ENCODE measurements at places on chromosomes 7 and 10.

- DNase-seq: no peak
Measured at GRCh38 chr7:90404777-90405176, 1.5 kb downstream of the CLDN12 start.

DNA sequence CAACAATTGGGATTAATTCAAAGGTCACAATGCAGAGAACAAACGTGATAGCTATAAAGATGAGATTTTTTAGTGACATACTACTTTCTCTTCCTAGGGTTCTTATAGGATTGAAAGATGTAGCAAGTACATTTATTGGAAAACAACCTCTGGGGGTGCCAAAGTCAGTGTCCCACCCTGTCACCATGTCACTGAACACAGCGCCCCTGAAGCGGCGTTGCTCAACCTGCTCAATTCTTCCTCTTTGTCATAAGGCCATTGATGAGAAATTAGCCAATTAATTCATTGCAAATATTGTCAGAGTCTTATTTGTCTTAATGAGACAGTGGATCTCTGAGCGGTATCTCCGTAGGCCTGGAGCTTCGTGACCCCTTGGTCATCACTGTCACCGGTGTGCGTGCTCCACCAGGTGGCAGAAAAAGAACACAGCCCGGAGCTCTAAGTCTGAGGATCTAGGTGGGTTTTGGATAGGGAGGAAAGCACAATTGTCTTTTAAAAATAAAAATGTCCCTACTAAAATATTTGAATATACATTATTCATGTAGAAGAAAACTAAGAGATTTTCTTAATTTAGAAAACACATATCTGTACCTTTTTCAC, 362.6 kb downstream of the PAXIP1 start:
- no peak for DNase-seq

DNA sequence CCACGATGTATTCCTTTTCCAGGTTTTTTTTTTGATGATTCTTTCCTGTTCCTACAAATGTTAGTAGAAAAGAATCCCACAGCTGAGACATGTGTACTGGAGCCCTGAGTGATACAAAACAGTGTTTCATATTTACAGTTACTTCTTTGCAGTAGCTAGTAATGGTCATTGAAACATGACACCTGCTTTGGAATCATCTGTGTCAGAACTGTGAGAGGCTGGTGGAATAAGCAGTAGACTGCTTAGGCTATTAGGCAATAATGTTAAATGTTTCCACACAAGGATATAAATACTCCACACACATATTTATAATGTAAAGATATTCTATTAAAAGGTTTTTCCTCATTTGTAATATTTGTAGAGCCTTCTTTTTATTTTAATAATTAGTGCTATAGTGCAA, 394.0 kb downstream of the THSD7A start:
- DNase-seq: no peak

- DNase-seq: no peak
Measured at GRCh38 chr7:1536743-1537534, 6.4 kb downstream of the MAFK start.

DNA sequence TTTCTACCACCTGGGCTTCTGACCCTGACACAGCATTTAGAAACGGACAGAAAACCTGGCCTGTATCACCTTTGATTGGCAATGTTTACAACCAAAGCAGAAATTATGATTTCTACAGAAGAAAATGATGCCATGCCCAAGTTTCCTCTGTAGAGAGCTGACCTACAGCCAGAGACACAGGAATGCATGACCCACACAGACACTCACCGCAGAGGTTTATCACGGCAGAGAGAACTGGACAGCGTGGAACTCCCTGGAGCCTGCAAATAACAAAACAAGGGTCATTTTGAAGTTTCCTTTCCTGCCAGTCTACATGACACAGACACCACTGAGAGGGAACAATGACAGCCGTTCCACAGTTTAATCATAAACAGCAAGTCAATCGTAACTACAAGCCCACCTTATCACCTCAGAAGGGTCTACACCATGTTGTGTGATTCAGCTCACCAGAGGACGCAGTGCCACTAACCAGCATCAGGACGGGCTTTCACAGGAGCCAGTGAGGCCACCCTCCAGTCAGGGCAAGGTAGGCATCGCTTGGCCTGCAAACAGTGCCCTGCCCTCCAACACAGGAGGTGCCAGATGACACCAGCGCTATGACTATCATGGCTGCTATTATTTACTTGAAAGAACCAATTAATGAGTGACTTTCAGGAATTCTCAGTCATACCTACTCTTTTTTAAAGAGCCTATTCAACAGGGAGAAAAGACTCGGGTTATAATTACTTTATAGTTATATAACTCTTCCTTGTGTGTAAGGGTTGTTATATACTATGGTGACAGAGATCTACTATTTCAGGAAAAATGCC, 139.9 kb downstream of the TNS3 start:
- no peak for DNase-seq

DNA sequence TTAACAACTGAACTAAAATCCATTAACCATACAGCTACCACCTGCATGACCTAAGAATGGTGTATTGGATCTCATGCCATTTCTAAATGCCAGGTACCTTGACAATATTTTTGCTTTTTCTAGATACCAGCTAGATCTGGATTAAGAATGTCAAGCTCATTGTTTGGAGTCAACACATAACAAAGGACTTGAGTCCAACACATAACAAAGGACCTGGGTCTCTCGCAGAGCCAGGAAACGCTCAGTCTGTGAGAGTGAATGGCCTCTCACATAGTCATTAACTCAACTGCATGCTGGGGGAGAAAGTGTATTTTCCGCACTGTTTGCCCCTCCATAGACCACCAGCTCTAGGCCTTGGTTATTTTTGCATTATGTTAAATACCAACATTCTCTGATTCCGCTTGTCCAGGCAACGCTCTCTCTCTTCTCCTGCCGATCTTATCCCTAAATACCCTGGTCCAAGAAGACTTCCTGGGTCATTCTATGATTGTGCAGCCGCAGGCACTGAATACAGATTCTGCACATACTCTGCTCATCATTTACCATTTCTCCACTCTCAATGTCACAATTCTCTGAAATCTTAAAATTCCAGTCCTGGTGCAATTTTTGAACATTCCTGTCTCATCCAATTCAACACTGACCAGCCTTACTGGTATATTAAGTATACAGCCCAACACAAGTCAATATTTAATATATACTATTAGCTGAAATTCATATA, 31.2 kb downstream of the ITIH5 start:
- no peak for DNase-seq

DNA sequence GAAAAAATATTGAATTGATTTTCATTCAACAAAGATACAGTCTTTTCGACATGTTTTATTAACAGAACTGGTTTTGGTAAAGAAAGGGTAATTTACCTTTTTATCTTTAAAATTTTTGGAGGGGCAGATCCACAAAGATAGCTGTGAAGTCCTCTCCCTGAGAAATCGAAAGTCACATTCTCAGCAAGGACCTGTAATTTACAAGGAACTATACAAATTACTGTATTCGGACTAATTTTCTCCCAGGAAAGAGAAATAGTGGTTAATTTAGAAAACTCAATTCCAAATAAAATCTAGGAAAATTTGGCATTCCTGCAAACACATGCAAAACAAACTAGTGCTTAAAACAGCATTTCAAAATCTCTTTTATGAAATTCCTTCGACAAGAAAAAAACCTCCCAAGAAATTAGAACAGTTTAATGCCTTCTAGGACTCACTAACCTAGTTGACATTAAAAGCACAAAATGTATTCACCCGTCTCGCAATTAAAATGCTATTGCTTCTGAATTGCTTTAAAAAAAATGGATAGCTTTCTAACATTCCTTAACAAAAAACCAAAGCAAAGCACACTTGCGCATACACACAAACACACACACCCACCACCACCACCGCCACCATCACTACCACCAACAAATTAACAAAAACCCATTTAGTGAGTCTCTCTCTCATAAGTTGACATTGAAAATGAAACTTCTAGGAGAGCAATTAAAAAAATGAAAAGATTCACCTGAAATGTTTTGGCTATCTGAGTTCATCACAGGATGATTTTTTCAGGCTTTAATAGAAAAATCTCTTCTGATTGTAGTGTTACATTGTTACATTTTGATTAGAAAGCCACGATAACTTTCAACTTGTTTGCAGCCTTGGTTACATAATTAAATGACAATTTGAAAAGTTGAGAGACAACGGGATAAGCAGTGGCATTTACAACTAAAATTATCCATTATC, 4.0 kb upstream of the NKX2-3 start:
- DNase-seq: no peak

- no peak for DNase-seq
Measured at GRCh38 chr10:95266674-95267095, 24.1 kb downstream of the PDLIM1 start.

GRCh38 chr7:82442492-82443035, 1.0 kb downstream of the CACNA2D1 start:
- no peak for DNase-seq

DNA sequence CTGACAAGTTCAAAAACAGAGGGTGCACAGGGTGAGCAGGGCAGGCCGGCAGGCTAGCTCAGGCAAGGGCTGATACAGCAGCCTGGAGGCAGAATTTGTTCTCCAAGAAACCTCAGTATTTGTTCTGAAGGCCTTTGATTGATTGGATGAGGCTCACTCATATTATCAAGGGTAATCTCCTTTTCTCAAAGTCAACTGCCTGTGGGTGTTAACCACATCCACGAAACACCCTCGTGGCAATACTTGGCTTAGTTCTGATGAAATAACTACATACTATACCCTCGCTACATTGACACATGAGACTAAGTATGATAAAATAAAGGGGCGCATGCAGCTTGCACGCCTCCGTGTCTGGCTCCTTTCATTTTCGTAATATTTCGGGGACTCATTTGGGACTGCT, 4.4 kb upstream of the PPP2R2D start:
- no peak for DNase-seq

DNA sequence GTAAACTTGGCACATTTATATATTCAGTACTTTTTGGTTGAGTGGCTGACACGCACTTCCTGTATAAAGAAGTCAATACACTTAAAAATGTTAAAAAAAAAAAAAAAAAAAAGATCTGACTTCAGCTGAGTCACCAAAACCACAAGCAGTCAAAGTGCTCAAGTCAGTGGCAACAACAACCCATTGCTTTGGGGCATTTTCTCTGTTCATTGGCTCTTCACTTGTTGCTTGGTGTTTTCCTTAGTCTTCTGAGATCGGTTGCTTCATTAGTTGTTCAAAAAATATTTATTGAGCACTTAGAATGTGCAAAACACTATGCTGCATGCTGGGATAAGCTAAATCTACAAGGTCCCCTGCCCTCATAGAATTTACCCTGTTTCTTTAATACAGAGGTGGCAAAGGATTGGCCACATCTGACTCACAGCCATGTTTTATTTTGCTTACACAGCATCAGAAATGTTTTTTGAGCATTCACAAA, 63.7 kb downstream of the ZNRF2 start:
- peak; percentile 17 for DNase-seq

DNA sequence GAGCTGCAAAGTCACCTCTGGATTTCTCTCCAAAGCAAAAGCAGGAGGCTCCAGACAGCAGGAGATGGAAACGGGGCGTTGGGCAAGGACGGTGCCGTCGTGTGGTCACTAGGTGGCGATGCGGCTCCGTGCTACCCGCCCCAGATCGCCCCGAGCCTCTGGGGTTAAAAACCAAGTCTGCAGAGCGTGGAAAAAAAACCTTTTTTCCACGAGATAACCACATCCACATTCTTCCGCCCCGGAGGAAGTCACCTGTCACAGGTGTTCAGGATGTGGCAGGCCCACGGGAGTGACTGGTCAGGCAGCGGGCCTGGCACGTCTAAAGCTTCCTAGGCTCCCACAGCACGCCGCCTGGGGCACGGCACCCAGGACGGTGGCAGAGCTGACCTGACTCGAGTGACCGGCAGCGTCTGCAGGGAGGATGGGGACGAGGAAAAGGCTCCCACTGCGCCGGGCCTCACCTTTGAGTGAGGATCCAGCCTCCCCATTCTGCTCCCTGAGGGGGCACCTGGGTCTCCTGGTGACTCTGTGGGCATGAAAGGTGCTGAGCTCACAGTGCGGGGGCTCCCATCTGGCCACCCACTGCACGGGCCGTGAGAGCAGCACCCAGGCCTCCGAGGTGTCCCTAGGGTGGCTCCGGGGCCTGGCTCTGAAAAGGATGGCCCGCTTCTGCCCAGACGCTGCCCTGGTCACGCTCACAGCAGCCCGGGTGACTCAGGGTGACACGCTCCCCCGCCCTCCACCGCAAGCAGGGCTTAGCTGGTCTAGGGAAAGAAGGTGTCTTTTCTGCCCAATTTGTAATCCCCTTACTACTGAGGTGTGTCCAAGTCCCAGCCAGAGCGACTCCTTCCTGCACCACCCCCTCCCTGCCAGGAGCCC, 71.3 kb upstream of the TNRC18 start:
- peak; percentile 62 for DNase-seq

- no peak for DNase-seq
Measured at GRCh38 chr7:8282871-8283270, 20.9 kb upstream of the ICA1 start.

DNA sequence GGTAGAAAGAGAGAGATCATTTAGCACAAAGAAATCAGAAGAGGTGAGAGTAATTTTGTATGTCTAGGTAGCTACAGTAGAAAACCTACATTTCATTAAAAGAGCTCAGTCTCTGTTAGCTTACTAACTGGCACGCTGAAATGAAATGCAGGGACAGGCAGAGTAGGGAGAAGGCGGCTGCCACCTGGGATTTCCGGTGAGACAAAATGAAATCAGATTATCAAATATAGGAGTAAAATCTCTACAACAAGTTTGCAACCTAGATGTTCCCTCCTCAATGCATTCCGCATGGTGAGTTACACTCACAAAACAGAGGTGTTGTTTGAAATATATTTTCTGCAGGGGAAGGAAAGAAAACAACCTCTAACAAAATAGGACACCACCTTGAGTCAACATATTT, 55.9 kb downstream of the VOPP1 start:
- no peak for DNase-seq

DNA sequence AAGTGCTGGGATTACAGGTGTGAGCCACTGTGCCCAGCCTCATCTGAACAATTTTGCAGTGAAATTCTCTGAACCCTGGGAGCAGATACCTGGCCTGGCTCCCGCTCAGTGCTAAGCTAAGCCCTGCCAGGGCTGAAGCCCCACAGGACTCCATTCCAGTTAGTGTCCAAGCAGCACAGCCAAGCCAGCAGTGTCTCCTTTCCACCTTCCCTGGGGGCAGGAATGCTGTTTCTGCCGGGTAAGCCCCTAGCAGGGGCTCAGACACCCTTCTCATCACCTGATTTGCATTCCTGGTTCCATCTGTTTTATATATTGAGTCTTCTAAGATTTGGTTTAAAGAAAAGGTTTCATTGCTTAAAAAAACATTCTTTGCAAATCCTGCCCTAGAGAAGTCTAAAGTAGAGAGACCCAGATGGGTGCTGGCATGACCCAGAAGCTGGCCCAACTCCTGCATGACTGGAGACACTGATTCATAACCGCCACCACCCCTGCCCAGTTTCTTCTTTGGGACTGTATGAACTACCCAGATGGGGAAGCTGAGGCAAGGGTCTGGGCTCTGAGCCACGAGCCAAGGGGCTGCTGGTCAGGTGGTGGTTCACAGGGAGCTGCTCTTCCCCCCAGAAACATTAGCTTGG, 14.0 kb downstream of the SLC13A4 start:
- DNase-seq: no peak

Data from stimulated activated CD4-positive, alpha-beta T cell treated with anti-CD3 and anti-CD28 coated beads, TNF-alpha, amount 100 ng/mL, for 1 hour (primary cell).